Dermis lymphatic vessel endothelial cell (primary cell): ENCODE measurements at places on chromosomes 1 and 21. TPM values are rescaled to one million over a fixed set of nuclear protein-coding genes. Genes with fewer than 3 reads are reported as not detected.

The KDF1 gene
- total RNA-seq: not detected in 2 replicates

The CXADR gene
- total RNA-seq: 39.4 and 71.3 TPM in 2 replicates

The FCRL4 gene
- not detected in 2 replicates for total RNA-seq

The BARHL2 gene
- not detected in 2 replicates for total RNA-seq

The C1orf216 gene
- total RNA-seq: 16.7 and 19.3 TPM in 2 replicates

The TNFSF4 gene
- total RNA-seq: 1.4 and 1.8 TPM in 2 replicates

The OLIG2 gene
- not detected in 2 replicates for total RNA-seq

The LRRC39 gene
- 0.34 and 0.43 TPM in 2 replicates for total RNA-seq
